GM23338 (cell line): ENCODE measurements at places on chromosomes 7 and 10. TPM values are rescaled to one million over a fixed set of nuclear protein-coding genes. Genes with fewer than 3 reads are reported as not detected.

The ALOX5 gene
- polyA plus RNA-seq = 2.8 and 3.7 TPM in 2 replicates

The BTBD16 gene
- not detected in 2 replicates for polyA plus RNA-seq

The SFMBT2 gene
- 2.7 and 2.9 TPM in 2 replicates for polyA plus RNA-seq

The PLXDC2 gene
- 12.6 and 13.5 TPM in 2 replicates for polyA plus RNA-seq

The TMEM196 gene
- 0.11 and 0.57 TPM in 2 replicates for polyA plus RNA-seq

The ATOH7 gene
- 0.23 TPM in 1 of 2 replicates, not detected in the other for polyA plus RNA-seq

The MMP21 gene
- polyA plus RNA-seq = 0.10 TPM in 1 of 2 replicates, not detected in the other

The ZNF438 gene
- 0.91 and 1.6 TPM in 2 replicates for polyA plus RNA-seq

The ADAP1 gene
- 1.9 and 2.2 TPM in 2 replicates for polyA plus RNA-seq

The DPYSL4 gene
- 9.7 and 10.6 TPM in 2 replicates for polyA plus RNA-seq

The FAM25G gene
- not detected in 2 replicates for polyA plus RNA-seq

The DDX50 gene
- polyA plus RNA-seq = 33.0 and 37.2 TPM in 2 replicates

The TUBAL3 gene
- not detected in 2 replicates for polyA plus RNA-seq

The OR2F2 gene
- not detected in 2 replicates for polyA plus RNA-seq

The BEND7 gene
- polyA plus RNA-seq = 3.1 and 3.7 TPM in 2 replicates

The SLC26A3 gene
- not detected in 2 replicates for polyA plus RNA-seq

The MTG1 gene
- 68.6 and 70.8 TPM in 2 replicates for polyA plus RNA-seq

The ADD3 gene
- polyA plus RNA-seq = 57.0 and 68.5 TPM in 2 replicates

The PNLIPRP1 gene
- polyA plus RNA-seq = 0.21 TPM in 1 of 2 replicates, not detected in the other

The EBF3 gene
- 0.12 and 0.27 TPM in 2 replicates for polyA plus RNA-seq

The CALN1 gene
- 3.0 and 7.6 TPM in 2 replicates for polyA plus RNA-seq

The HYAL4 gene
- not detected in 2 replicates for polyA plus RNA-seq

The WDR86 gene
- 7.1 and 9.1 TPM in 2 replicates for polyA plus RNA-seq

The DDC gene
- polyA plus RNA-seq = not detected in 2 replicates

The PNLIP gene
- not detected in 2 replicates for polyA plus RNA-seq

The SORBS1 gene
- polyA plus RNA-seq = 50.5 and 51.5 TPM in 2 replicates

The CALHM2 gene
- polyA plus RNA-seq = 2.1 and 2.2 TPM in 2 replicates

The GPR22 gene
- polyA plus RNA-seq = 2.0 and 3.4 TPM in 2 replicates

The TMEM213 gene
- polyA plus RNA-seq = 0.14 and 0.89 TPM in 2 replicates

The CYP2E1 gene
- 0.97 and 1.4 TPM in 2 replicates for polyA plus RNA-seq

The UCN3 gene
- not detected in 2 replicates for polyA plus RNA-seq

The TDRD1 gene
- polyA plus RNA-seq = 0.52 and 0.64 TPM in 2 replicates

The INHBA gene
- 1.0 and 1.3 TPM in 2 replicates for polyA plus RNA-seq

The ZNF273 gene
- polyA plus RNA-seq = 14.6 and 16.4 TPM in 2 replicates

The SPDYE2 gene
- polyA plus RNA-seq = 0.79 and 1.0 TPM in 2 replicates

The FAM53B gene
- polyA plus RNA-seq = 3.0 and 3.5 TPM in 2 replicates

The HOXA6 gene
- polyA plus RNA-seq = not detected in 2 replicates

The DYNC1I1 gene
- 1.4 and 1.9 TPM in 2 replicates for polyA plus RNA-seq

The INTS1 gene
- 31.4 and 35.1 TPM in 2 replicates for polyA plus RNA-seq

The ADRB1 gene
- polyA plus RNA-seq = 0.14 and 0.23 TPM in 2 replicates

The GPR85 gene
- 0.16 TPM in 1 of 2 replicates, not detected in the other for polyA plus RNA-seq

The INMT gene
- polyA plus RNA-seq = 0.38 and 0.79 TPM in 2 replicates
